Tibial artery (tissue), 4 donors: ENCODE measurements at places on chromosomes 4 and X.

DNA sequence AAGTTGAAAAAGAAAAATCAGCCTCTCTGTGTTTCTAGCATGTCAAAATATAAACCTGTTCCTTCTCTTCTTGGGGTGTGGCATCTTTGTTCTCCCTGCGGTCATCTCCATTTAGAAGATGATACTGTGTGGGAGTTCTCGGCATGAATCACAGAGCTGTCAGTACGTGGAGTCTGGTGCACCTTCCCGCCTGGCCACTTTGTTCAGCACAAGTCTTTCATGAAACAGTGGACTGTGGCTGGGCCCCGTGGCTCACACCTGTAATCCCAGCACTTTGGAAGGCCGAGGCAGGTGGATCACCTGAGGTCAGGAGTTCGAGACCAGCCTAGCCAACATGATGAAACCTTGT is 166.5 kb downstream of the MAML3 start:
- DNase-seq, result no peak

DNA sequence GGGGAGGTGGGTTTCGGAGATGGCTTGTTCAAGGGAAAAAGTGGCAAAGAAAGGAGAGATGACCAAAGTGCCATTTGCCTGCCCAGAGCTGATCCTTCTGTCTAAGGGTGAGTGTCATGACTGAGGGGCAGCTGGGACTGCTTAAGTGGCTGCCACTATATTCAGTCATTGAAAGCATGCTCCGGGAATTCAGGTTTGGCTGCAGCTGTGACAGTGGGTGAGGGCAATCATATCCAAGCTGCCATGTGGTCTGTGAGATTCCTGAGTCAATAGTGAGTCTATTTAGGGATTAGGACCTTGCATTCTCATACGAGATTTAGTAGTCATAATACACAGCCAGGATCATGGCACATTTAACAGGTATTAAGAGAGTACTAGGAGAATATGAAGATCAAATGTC is 138.8 kb upstream of the BANK1 start:
- DNase-seq, result no peak

DNA sequence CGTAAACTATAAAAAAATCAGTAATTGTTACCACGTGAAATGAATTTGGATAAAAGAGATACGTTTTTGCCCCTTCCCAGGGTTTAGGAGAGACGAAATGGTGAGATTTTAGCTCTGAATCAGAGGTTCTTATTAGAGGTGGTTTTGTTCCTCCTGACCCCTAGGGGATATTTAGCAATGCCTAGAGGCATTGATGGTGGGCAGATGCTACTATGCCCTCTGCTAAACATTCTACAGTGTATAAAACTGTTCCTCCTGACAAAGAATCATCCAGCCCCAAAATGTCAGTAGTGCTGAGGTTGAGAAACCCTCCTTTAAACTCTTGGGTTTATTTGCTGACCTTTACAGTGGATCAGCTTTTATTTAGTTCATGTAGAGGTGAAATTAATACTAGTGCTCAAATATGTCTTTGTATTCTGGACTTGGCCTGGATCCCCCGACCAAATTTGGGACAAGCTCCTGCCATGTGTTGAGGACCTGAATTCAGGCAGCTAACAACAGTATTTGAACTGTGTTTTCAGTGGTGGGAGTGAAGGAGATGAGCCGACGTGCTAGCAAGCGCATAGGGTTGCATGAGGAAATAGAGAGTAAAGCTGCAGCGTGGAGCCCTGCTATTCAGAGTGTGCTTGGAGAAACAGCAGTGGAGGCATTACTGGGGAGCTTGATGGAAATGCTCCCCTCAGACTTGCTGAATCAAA is 126.1 kb downstream of the PTTG2 start:
- no peak for DNase-seq

GRCh38 chr4:72875138-72875537 is 194.4 kb downstream of the COX18 start:
- no peak for DNase-seq

- no peak for DNase-seq
Observed at GRCh38 chr4:144288011-144288903, 147.7 kb upstream of the GYPA start.

- no peak for DNase-seq
Observed at GRCh38 chr4:7648544-7649395, 214.0 kb upstream of the PSAPL1 start.

GRCh38 chrX:53674581-53674980 is 11.9 kb downstream of the HUWE1 start:
- DNase-seq, result no peak

- no peak for DNase-seq
Observed at GRCh38 chrX:95071052-95071451, 1397.0 kb downstream of the FAM133A start.

GRCh38 chr4:26088433-26088928 is 174.5 kb downstream of the SMIM20 start:
- DNase-seq, result peak; percentile 62

DNA sequence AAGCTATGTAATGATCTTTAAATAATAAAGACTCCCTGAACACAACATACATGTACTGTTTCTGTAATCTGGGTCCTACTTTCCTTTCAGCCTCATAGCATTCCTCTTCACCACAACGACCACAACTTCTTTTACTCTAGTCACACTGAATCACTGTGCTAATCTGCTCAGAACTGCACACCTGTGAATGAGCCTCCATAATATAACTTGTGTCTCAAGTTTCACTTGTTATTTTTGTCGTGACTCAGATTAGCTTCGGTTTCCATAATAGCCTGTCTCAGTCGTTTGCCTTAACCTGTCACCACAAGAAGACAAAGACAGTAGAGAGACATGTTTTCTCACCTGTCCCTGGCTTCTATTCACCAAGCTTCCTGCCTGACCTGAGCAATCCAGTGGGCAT is 61.8 kb downstream of the MAGED1 start:
- no peak for DNase-seq

- DNase-seq, result no peak
Observed at GRCh38 chr4:22850055-22850454, 157.3 kb downstream of the GBA3 start.

- DNase-seq, result no peak
Observed at GRCh38 chr4:6228158-6229067, 28.1 kb upstream of the JAKMIP1 start.

DNA sequence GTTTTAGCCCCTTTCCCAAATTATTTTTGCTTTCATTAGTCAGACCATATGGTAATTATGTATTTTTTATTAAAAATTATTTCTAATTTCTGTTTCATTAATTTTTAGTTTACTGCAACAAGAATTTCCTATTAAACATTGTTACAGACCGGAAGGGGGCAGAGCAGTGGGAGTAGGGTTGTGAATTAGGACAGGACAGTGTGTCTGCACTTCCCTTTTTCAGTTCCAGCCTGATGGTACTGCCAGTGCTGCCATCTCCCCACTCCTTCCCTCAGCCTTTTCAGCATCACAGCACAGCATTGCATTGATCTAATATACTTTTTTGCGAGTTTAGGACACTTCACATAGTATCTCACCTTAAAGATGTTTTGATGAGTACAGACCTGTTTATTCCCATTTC is 76.5 kb downstream of the STIM2 start:
- no peak for DNase-seq

GRCh38 chr4:149711593-149712365 is 103.9 kb downstream of the IQCM start:
- no peak for DNase-seq

DNA sequence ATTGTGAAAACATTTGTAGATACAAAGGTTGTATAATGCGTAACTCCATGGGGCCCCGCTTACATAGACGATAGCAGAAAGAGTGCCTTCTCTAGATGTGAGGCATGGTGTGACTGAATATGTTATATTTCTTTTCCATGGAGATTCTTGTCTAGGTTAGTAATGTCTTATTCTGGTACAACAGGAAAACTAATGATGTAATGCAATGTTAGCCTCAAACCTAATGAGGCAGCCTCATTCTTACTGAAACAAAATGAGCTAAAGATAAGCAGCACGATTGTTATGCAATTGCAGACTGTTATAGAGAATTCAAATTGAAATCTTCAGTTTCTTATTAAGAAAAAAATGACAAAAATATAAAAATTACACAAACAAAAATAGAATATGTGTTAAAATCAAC is 171.1 kb upstream of the ANKRD50 start:
- DNase-seq, result no peak

GRCh38 chrX:34654696-34655490 is 2.2 kb downstream of the TMEM47 start:
- no peak for DNase-seq

DNA sequence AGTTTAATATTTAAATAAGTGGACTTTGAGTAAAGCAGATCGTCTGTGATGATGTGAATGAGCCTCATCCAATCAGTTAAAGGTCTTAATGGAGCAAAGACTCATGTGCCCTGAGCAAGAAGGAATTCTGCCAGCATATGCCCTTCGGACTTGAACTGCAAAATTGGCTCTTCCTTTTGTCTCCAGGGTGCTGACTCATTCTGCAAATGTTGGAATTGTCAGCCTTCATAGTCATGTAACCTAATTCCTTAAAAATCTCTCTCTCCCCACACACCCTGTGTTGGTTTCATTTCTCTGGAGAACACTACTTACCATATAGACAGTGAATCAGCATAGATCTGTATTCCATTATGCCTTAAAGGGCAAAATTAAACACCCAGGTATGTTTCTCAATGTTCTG is 609.8 kb upstream of the GALNTL6 start:
- DNase-seq, result no peak

GRCh38 chr4:67721770-67722597 is 21.0 kb upstream of the UBA6 start:
- no peak for DNase-seq

DNA sequence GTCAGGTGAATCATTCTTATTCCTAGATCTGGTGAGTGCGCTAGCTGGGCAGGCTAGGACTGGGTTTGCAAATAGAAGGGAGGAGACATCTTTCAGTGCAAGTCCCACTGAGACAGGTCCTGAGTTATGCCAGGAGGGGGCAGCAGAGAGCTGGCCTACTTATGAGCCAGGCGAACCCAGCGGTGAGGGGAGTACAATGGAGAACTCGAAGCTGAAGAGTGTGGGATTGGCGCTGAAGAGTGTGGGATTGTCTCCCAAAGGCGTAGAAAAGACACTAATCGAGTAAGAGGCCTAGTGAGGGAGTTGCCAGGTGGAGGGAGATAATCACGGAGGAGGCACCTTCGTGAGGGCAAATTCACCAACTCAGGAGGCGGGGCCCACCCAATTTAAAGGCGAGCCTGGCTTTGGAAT is 91.7 kb upstream of the CXorf66 start:
- DNase-seq, result peak; percentile 71

DNA sequence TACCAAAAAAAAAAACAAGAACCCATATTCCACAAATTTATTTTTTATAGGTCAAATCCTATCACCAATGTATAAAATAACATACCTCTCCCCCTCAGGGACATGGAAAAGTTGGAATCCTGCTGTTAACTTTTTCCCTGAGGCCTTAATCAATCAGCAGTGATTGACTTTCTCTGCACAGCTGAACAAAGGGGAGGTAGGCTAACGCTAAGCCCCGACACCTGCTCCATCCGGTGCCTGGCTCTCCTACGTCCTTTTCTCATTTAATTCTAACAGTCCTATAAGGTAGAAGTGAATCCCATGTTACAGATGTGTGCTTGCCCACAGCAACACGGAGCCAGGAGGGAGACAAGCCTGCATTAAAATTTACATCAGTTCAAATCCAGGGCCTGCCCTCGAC is 2.8 kb downstream of the CENPU start:
- no peak for DNase-seq

DNA sequence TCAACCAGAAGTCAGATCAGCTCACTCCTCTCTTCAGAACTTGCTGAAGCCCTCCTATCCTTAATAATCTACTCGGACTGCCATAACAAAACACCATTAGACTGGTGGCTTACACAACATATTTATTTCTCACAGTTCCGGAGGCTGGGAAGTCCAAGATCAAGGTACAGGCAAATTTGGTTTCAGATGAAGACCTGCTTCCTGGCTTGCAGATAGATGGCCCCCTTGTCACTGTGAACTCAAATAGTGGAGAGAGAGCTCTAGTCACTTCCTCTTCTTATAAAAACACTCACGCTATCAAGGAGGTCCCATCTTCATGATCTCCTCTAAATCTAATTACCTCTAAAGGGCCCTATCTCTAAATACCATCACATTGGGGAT is 125.1 kb downstream of the CAMK2D start:
- no peak for DNase-seq

GRCh38 chr4:8351931-8352367 is 82.4 kb downstream of the HTRA3 start:
- DNase-seq, result peak; percentile 65

GRCh38 chrX:113741744-113742143 is 842.1 kb upstream of the HTR2C start:
- DNase-seq, result no peak

DNA sequence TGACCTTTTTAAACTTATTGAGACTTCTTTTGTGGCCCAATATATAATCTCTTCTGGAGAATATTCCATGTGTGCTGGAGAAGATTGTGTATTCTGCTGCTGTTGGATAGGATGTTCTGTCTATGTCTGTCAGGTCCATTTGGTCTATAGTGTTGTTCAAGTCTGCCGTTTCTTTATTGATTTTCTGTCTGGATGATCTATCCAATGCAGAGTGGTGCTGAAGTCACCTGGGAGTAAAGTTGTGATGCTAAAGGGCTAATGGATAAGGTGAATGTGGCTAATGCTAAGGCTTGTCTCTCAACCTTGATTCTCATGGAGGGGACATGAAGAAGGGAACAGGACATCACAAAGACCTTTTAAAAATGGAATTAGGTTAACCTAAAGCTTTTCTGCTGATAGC is 72.0 kb upstream of the AP1S2 start:
- DNase-seq, result no peak

- no peak for DNase-seq
Observed at GRCh38 chr4:188372058-188372457, 232.8 kb downstream of the TRIML1 start.

DNA sequence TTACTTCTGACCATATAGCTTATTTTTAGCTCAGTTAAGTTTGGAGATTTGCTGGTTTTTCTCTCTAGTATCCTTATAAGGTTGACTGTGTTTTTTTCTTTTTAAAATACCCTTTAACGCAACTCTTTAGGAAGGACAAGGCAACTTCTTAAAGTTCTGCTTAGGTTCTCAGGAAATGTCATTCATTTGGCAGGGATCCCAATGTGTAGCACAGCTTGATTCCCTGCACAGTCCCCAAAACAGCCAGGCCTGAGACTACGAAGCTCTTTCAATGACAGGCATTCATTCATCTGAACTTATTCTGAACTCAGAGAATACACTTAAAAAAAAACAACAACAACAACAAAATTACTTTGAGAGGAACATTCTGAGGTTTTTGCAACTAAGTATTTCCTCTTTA is 1765.8 kb downstream of the PCDH7 start:
- no peak for DNase-seq

GRCh38 chr4:151652841-151653547 is 107.8 kb downstream of the GATB start:
- no peak for DNase-seq

GRCh38 chrX:143757375-143757774 is 36.8 kb upstream of the SPANXN2 start:
- no peak for DNase-seq

DNA sequence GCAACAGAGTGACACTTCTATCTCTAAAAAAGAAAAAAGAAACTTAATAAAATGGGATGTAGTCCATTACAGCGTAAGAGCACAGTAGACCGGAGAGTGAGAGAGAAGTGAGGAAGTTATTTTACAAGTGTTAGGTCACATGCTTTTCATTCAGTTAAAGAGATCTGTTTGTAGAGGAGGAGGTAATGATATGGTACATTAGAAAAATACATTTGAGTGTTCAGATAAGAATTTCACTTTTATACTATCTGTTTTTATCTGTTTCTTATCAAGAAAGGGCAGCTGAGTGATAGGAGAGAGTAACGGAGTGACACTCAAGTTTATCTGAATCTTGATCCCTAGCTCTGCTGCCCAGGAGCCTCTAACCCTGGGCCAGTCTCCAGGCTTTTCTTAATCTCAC is 38.9 kb downstream of the FNIP2 start:
- no peak for DNase-seq
